ENCODE measurements at places on chromosomes 7 and 10. TPM values are rescaled to one million over a fixed set of nuclear protein-coding genes. Genes with fewer than 3 reads are reported as not detected.

Gene AUTS2
- total RNA-seq = 2.5 TPM

Gene NUTM2E
- under 0.01 TPM for total RNA-seq

Gene ARID5B
- total RNA-seq = 40.3 TPM

Gene SPAM1
- total RNA-seq = not detected

Gene TAF5
- total RNA-seq = 7.5 TPM

Gene FAM24B
- total RNA-seq = 4.4 TPM

Gene TMEM229A
- not detected for total RNA-seq

Gene HTR5A
- total RNA-seq = not detected

Gene ABCA13
- total RNA-seq = 0.56 TPM

Gene AZGP1
- not detected for total RNA-seq

Gene PYROXD2
- 6.5 TPM for total RNA-seq

Gene PRRT4
- under 0.01 TPM for total RNA-seq

Gene DIP2C
- total RNA-seq = 6.7 TPM

Gene ZNF783
- 7.3 TPM for total RNA-seq

Gene TMEM270
- total RNA-seq = not detected

Gene PDK4
- total RNA-seq = 6.5 TPM

Gene TMEM209
- 6.8 TPM for total RNA-seq

Gene PON1
- total RNA-seq = not detected

Gene TMEM184A
- total RNA-seq = under 0.01 TPM

Gene CPEB3
- total RNA-seq = 0.85 TPM

Gene GFRA1
- 0.56 TPM for total RNA-seq

Gene KCNH2
- total RNA-seq = not detected

Gene DLX6
- not detected for total RNA-seq

Gene EFCAB10
- 0.56 TPM for total RNA-seq
